ENCODE measurements at places on chromosomes 3 and 15.
A peak's percentile ranks its signal among the peaks of the same experiment; 100 is the strongest.

DNA sequence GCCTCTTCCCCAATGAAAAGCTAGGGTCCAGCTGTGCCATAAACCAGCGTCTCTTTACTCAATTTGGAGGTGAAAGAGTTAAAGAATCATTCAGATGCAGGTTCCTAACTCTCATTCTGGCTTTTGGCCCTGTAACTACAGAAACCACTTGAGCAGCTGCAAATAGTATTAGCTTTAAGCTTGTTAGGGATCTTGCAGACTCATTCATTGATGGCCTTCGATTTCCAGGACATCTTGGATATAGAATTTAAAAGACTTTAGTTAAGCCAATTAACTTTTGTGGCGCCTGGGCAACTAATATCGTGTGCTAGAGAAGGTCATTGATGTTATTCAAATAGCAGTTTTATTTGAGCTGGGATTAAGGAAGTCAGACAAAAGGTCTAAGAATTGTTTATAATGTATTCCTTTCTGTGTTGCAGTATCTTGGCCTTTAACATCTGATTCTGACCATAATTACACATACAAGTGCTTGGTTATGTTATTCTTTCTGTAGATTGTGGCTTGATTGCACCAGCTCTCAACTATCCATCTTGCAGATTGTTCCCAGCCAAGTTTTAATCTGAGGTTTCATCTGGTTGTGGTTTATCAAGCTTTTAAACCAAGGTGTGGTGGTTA, 185.3 kb downstream of the CACNA2D3 start:
- DNase-seq, result no peak

GRCh38 chr3:165855581-165855980, 18.4 kb upstream of the BCHE start:
- no peak for DNase-seq

DNA sequence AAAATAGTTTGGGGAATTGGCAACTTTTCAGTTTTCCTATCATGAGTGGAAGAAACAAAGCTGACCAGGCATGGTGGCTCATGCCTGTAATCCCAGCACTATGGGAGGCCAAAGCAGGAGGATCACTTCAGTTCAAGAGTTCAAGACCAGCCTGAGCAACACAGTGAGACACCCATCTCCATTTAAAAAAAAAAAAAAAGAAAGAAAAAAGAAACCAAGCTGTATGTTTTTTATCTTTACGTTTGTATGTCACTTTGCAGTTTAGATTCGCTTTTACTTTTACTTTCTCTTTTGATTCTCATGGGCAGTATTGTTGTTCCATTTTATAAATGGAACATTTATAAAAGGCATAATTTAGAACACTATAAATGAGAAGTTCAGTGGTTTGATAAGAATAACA, 31.2 kb upstream of the TNIK start:
- DNase-seq, result no peak

DNA sequence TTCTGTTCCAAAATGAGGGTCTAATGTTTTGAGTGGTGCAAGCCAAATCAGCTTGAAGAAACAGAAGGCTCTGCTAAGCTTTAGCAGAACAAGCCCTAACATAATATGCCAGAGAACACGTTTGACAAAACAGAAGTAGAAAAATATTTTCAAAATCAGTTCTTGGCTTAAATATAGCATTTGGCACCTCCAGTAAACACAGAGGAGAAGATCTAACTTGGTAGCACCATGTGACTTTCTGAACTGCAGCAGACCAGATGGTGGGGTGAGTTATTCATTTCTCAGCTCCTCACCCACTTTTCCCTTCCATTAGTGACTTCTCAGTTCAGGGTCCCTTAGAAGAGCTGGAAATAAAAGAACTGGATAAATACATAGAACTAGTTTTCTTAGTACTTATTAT, 395.8 kb downstream of the MAGI1 start:
- no peak for DNase-seq

GRCh38 chr3:168807448-168807847, 711.7 kb upstream of the GOLIM4 start:
- DNase-seq, result no peak

DNA sequence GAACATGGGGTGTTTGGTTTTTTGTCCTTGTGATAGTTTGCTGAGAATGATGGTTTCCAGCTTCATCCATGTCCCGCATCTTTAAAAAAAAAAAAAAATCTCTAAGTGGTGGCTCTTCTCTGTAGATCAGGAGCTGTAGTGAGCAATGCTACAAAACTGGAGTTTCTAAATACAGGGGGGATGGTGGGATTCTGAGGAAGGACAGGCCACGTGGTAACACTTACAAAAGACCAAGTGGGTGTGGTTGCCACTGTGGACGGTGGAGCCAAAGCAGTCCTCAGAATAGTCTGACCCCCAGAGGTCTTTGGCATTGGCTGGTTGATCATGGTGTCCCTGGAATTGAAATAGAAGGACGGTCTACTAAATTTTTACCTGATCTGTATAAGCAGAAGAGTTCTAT, 7.7 kb downstream of the CCRL2 start:
- DNase-seq, result no peak

GRCh38 chr3:140540262-140540661, 137.6 kb upstream of the TRIM42 start:
- no peak for DNase-seq

DNA sequence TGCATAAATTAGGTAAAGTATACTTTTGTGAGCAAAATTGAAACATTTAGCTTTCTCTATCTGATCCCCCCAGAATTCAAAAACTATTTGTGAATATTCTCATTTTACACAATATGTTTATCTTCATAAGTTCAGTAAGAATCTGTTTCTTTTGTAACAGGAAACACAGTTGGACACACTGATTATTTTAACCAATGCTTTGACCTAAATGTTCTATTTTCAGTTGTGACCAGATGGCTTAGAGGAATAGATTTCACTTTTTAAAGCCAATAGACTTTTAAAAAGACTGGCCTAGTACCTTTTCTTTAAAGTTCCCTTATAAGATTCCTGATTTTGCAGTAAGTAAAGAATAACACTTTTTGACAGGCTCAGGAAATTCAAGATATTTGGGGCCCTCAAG, 74.0 kb upstream of the STRIT1 start:
- DNase-seq, result no peak

GRCh38 chr15:36004891-36005490, 459.0 kb upstream of the DPH6 start:
- DNase-seq, result no peak

DNA sequence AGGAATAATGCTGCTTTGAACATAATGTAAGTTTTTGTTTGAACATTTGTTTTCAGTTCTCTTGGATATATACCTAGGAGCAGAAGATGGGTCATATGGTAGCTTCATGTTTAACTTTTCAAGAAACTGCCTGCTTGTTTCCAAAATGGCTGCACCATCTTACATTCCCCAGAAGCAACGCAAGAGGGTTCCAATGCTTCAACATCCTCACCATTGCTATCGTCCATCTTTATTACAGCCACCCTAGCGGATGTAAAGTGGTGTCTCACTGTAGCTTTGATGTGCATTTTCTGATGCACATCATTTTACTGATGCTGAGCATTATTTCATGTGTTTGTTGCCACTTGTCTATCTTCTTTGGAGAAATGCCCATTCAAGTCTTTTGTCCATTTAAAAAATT, 46.4 kb upstream of the GATA2 start:
- no peak for DNase-seq

DNA sequence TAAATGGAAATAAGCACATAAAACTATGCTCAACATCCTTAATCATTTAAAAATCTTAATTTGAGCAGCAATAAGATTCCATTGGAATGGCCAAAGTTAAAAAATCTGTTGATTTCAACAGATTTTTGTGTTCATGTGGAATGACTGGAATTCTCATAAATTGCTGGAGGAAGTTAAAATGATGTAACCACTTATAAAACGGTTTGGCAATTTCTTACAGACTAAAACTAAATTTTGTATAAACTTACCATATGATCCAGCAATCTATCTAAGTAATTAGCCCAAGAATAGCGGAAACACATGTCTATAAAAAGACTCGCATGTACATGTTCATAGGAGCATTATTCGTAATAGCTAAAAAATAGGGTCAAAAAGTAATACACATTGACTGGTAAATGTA, 1713.6 kb downstream of the SI start:
- DNase-seq, result no peak

GRCh38 chr15:83871808-83872559, 218.1 kb downstream of the ADAMTSL3 start:
- DNase-seq, result no peak

GRCh38 chr3:47475029-47475569, 642 bp downstream of the SCAP start:
- no peak for DNase-seq

- DNase-seq, result peak; percentile 8
These were observed 11.6 kb upstream of the SCAMP5 start for GRCh38 chr15:74983725-74984231.

- no peak for DNase-seq
These were observed 139.0 kb downstream of the P3H2 start for GRCh38 chr3:189981668-189982067.

- DNase-seq, result no peak
These were observed 139.5 kb downstream of the ADAMTS9 start for GRCh38 chr3:64548200-64548889.

- DNase-seq, result no peak
These were observed 281.0 kb upstream of the TBL1XR1 start for GRCh38 chr3:177478170-177478867.

DNA sequence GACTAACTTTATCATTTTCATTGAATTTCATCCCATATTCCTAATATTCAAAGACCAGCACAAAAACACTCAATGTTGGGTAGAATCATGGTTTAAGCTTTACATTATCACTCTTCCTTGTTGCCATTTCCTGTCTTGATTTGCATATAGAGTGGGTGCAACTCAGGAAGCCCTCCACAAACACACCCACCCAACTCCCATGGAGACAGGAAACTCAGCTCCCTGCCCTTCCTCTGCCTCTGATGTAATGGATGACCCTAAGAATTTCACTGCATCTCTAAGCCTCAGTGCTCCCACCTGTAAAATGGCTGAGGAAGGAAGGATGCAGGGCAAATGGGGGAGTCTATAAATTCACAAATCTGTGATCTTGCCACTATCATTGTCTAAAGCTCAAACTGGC, 98.1 kb upstream of the BFSP2 start:
- no peak for DNase-seq

GRCh38 chr3:122410639-122411038, 5.2 kb downstream of the WDR5B start:
- DNase-seq, result no peak

DNA sequence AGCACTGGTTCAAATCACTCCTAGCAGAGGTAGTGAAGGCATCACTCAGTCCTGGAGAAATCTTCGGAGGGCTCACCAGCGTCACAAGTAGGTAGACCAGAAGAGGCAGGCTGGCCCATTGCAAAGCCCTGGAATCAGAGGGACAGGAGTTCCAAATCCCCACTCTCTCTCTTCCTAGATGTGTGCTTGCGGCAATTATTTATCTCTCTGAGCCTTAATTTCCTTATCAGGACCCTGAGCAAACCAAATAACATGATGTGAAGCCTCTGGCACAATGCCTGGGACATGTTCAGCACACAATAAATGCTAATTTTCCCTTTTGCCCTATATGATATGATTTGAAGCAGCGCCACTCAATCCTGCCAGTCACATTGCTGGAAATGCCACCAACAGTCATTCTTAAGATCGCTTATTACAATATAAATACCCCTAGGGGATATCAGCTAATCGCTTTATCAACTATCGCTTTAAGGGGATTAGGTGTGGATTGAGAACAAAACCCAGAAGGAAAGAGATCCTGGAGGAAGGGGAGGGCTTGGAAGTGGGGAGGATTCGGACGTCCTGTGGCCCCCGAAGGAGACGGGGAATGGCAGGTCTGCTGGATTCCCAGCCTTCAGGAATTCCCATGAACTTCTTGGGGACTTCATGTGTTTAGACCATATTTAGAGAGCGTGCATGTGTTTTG, 59.5 kb upstream of the TSEN2 start:
- no peak for DNase-seq

GRCh38 chr3:195066441-195066841, 204.5 kb downstream of the XXYLT1 start:
- DNase-seq, result no peak

DNA sequence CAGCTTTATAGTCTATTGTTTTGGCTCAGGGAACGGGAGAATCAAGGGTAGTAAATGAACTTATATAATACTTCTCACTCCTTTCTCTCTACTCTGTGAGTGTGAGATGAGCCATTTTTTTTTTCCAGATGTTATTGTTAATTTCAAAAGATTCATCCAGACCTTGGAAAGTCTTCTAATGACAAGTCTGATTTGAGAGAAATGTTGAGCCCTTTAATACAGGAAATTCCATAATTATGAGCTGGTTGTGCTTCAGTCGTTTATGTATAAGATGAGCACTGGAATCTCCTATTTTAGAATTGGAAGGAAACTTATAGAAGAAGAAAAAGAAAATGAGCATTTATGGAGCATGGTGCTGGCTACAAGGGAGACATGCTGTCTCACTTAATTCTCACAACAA, 92.0 kb downstream of the FBN1 start:
- DNase-seq, result no peak

GRCh38 chr15:97470417-97470816, 490.1 kb upstream of the ARRDC4 start:
- DNase-seq, result no peak

GRCh38 chr3:158084651-158085050, 21.6 kb downstream of the SHOX2 start:
- no peak for DNase-seq

GRCh38 chr15:99706557-99707303, 26.5 kb downstream of the LYSMD4 start:
- DNase-seq, result peak; percentile 20

DNA sequence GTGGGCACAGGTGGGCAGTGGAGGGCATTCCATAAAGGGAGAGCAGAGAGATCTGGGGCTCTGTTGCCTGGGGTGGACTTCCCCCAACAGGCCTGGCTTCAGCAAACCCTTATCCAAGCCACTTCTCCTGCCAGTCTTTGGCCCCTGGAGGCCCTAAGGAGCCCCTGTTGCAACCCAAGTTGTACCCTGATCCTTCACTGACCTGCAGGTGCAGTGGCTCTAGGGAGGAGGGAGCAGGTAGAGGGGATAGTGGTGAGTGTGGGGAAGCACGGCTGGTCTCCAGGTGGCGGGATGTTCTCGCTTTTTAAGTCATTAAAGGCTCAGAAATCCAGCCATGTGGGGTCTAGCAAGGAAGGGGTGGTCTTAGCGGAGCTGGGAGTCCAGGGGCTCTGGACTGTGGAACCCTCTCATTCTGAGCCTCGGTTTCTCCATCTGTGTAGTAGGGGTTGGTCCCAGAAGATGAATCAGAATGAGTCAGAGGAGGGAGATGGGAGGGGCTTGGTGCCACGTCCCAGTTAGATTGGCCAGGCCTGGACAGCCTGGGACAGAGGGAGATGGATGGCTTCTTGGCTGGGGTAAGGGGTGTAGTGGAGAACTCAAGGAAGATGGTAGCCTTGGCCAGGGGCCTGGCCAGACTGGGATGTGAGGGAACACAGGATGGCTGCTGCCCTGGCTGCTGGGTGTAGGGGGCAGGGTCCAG, 2.6 kb downstream of the ZBTB47 start:
- DNase-seq, result no peak

DNA sequence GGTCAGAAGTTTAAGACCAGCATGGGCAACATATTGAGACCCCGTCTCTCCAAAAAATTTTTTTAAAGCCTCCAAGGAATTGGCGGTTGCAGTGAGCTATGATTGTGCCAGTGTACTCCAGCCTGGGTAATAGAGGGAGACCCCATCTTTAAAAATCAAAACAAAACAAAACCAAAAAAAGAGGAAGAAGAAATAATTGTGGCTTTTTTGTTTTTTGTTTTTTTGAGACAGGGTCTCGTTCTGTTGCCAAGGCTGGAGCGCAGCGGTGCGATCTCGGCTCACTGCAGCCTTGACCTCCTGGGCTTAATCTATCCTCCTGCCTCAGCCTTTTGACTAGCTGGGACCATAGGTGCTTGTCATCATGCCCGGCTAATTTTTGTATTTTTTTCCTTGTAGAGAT, 4.5 kb upstream of the SLC30A4 start:
- no peak for DNase-seq

- DNase-seq, result no peak
These were observed 5.3 kb downstream of the ULK4 start for GRCh38 chr3:41956574-41956973.

All from activated gamma-delta T cell treated with Interleukin-2 at 50 U/mL for 16 hours (primary cell).